ENCODE measurements at places on chromosomes 6 and 20.

DNA sequence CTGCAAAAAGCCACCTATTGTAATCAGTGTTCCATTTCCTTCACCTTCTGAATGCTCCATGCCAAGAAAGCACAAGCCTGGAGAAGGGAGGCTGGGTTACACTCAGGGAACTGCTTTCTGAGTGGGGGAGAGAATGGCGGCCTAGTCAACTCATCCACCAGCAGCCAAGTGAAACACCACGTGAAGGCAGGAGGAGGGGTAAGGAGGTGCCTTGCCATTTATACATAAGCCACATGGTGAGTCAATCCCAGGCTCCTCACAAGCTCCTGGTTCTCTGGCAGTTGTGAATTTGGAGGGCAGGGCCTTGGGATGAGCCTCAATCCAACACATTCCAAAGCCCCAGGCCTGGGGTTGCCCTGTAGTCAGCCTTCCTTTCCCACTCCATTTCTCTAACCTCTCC lies 149.4 kb downstream of the CD24 start:
- DNase-seq, result no peak

DNA sequence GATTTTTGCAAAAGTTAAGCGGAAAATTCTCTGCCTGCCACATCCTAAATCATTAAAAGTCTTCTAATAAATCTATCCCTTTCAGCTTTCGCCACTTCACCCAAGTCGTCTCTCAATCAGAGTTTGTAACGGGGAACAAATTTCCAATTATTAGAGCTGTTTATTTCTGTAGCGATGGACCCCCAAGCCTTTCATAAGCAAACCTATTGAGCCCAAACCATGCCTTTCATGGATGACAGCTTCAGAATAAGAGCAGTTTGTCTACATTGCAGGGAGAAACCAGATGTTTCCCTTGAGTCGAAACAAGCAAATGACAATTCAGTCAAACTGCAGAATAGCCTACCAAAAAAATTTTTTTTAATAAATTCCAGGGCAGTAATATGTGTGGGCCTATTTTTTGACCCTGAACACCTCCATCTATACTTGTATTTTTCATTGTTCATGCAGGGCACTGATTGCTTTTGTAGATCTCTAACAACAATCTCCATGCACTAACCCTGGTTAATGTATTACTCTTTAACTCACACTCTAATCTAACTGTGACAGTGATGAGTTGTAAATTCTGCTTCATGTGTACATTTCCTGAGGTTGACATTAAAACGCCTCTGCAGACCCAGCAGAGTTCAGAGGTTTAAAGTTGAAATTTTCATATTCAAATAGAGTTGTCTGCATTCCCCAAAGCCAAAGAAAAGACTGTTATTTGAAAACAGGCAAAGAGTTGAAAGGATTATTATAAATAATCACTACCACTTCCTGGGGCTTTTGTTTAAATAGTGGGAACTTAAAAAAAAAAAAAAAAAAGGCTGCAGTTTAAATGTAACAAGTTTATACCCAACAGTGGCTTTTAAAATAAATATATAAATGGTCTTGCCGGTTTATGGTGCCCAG lies 64.5 kb downstream of the ATP9A start:
- no peak for DNase-seq

- DNase-seq, result no peak
Measured at GRCh38 chr20:4563534-4563933, 158.2 kb upstream of the PRND start.

GRCh38 chr6:134323698-134324097 lies 5.8 kb upstream of the SGK1 start:
- no peak for DNase-seq

GRCh38 chr20:32199006-32199405 lies 8.5 kb downstream of the PLAGL2 start:
- DNase-seq, result no peak

DNA sequence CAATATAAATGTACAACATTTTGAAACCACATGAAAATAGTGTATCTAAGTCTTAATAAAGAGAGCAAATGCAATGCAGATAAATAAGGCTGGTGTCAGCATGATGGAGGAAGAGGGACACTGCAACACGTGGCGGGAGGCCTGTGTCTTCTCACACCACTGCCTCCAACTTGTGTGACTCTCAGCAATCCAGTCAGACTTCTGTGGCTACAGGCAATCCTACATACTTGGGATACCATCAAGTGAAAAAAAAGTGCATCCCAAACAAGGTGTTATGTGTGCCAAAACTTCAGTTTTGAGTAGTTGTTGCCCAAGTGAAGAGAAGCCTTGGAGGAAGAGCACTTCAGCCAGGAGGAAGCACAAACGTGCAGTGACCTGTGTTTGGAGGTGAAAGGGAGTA lies 68.6 kb downstream of the PKIB start:
- DNase-seq, result no peak

- DNase-seq, result no peak
Measured at GRCh38 chr6:2579241-2579761, 171.4 kb downstream of the MYLK4 start.

DNA sequence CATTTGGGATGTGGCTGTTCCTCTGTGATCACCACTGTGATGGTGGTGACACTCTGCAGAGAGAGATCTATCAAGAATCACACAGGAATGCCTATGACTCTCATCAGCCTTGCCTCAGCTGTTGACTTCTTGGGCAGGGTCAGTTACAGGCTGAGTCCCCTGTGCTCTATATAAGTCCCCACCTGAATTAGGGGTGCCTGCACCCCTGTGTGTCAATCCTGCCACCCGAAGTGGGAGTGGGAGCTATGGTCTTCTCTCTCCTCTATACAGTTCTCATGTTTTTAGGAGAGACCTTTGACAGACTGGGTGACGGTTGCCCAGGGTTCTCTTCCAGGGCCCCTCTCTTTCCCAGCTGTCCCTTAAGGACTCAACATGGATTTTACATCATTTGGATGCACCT lies 173.8 kb downstream of the ZDHHC14 start:
- no peak for DNase-seq

- no peak for DNase-seq
Measured at GRCh38 chr20:48564982-48565539, 262.7 kb downstream of the PREX1 start.

DNA sequence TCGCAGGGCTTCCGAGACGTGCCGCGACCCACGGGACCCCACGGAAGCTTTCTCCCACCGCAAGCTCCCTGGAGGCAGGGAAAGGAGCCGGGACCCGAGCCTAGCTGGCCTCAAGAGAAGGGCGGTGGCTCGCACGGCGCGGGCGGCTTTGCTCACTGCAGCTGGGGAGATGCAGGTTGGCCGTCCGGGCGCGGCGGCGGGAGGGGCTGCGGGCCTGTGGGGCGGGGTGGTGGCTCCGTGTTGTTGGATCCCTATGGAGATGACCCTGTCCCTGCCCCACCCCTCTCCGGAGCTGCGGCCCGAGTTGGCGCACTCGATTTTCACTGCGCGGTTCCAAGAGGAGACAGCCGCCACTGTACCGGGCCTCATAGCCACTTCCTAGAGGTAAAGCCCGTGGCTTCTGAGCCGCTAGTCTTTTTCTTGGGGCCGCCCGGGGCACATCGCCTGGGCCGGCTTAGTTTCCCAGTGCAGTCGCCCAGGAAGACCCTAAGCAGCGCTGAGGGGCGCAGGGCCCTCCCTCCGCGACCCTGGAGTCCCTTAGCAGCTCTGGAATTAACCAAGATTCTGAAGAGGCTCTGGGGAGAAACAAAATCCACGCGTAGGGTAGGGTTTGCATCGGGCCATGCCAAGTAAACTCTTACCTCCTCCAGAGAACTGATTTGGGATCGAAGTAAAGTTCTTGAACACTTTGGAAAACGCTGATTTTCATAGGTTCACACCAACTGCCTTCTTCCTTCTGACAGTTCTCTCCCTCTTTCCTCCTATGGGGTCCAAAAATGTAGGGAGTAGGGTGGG lies at the start of gene ECT2L:
ECT2L (plus strand) TSS at position 279 of the 795 bp plus-strand sequence. CDS start 17,188 bp downstream, outside the sequence.
- no peak for DNase-seq

DNA sequence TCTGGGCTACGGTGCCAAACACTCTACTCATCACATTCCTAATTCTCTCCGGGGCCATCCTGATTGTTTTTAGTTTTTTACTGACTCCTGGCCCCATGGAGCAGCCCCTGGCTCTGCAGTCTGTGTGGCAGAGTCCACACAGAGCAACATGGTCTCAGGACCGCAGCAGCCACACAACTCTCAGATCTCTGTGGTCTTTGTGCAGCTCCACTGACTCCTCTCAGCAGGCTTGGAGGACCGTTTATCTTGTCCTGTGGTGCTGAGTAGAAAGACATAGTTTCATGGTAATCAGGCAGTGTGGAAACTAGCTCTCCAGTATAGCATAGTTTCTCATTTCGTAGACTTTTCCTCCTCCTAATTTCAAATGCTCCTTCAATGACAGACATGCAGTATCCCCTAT lies 168.4 kb downstream of the EDN1 start:
- no peak for DNase-seq

DNA sequence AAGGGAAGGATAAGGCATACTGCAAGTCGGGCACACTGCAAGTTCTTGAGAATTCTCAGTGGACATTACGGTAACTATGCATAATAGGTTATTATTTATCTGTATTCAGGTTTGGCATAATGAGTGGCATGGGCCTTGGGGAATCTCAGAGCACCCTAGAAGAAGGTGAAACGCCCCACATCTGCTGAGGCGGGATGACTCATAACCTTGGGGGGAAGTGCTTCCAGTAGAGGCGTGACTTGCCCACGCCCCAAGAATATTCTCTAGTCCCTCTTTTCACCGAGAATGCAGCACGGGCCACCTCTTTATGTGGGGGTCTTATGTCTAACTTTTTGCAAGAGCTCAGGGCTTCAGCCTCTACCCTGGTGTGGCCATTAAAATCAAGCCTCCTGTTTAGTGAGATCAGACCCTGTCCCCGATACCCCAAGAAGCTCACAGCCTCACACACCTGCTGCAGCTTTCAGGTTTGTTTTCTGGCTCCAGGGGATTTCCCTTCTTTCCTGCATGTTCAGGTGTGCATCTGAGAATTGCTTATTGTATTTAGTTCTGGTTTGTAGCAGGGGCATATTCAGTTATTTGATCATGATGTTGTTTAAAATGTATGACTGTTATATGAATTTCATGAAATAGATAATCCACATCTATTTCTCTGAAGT lies 19.1 kb downstream of the ZFP64 start:
- no peak for DNase-seq

- DNase-seq, result no peak
Measured at GRCh38 chr6:145367149-145367548, 368.2 kb downstream of the EPM2A start.
